ENCODE measurements at places on chromosomes 12 and 14.

DNA sequence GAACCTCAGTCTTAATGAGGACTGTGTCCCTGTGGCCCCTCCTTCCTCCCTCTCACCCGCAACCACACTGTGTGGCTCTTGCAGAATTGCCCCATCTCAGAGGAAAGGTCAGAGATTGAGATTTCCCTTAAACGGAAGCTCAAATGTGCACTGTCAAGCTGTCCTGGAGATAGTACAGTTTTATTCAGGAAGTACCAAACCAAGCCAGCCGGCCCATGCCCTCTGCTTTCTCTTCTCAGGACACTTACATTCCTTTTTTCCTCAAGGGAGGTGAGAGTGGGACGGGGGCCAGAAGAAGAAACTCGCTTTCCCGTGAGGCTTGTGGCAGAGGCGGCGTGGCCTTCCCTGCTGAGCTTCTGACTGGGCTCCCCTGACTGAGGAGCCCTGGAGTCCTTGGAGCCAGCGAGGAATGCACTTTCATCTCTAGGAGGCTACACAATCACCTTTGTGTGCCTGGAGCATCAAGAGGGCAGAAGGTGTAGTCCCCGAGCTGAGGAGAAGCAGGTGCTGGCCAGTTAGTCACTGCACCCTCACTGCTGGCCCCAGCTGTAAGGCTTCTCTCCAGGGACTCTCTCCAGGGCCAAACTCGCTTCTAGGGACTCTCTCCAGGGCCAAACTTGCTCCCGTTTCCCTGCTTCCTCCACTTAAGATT is 24.1 kb upstream of the ATP2A2 start:
- no peak for DNase-seq

- no peak for DNase-seq
Observed at GRCh38 chr12:92049403-92049802, 96.2 kb downstream of the BTG1 start.

- no peak for DNase-seq
Observed at GRCh38 chr12:84689638-84690037, 223.0 kb downstream of the SLC6A15 start.

- no peak for DNase-seq
Observed at GRCh38 chr12:60211244-60211643, 615.4 kb downstream of the SLC16A7 start.

DNA sequence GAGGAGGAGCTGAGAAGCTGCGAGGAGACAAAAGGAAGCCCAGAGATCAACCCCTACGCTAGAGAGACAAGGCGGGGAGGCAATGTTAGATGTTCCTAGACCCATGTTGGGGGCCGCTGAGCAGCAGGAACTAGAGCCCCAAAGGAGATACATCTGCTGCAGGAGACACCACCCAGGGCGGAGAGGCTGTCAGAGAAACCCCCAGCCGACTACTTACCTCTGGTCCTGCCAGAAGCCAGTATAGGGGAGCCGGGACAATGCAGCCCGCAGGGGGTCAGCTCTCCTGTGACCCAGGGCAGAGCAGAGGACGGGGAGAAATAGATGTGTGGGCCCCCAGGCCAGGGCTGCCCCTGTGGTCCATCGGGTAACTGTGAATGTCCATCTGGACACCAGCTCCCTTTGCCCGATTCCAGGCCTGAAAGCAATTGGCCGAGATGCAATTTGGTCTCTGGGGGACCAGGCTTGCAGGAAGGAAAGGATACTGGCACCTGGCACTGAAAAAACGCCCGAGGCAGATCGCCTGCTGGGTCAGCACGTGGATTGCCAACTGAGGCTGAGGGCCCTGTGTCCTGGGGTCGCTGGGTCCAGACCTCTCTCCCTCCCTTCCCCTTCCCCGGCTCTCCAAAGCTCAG is 34.9 kb downstream of the SYNE3 start:
- DNase-seq, result no peak

DNA sequence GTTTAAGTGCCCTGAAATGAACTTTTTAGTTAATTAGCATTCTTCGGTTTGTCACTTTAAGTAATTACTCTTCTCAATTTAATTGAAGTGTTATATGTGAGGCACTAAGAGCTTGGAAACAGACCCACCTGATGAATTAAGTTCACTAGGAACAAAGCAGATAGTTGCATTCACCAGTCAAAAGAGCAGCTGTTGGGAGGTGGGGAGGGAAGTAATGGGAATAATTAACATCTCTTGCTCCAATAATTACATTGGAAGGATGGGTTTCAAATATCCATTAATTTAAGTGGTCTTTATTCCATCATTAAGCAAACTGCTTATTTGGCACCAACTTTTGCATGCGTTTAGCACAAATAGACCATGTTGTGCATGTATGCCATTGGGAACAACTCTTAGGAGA is 667.2 kb downstream of the GALC start:
- DNase-seq, result no peak

- DNase-seq, result no peak
Observed at GRCh38 chr12:50725011-50725942, 38.6 kb upstream of the ATF1 start.

- DNase-seq, result no peak
Observed at GRCh38 chr12:24906141-24906540, 42.8 kb downstream of the BCAT1 start.
